ENCODE measurements at places on chromosomes 11 and 22. TPM values are rescaled to one million over a fixed set of nuclear protein-coding genes. Genes with fewer than 3 reads are reported as not detected.

The OR5P2 gene
- total RNA-seq = 0.62 TPM

DNA sequence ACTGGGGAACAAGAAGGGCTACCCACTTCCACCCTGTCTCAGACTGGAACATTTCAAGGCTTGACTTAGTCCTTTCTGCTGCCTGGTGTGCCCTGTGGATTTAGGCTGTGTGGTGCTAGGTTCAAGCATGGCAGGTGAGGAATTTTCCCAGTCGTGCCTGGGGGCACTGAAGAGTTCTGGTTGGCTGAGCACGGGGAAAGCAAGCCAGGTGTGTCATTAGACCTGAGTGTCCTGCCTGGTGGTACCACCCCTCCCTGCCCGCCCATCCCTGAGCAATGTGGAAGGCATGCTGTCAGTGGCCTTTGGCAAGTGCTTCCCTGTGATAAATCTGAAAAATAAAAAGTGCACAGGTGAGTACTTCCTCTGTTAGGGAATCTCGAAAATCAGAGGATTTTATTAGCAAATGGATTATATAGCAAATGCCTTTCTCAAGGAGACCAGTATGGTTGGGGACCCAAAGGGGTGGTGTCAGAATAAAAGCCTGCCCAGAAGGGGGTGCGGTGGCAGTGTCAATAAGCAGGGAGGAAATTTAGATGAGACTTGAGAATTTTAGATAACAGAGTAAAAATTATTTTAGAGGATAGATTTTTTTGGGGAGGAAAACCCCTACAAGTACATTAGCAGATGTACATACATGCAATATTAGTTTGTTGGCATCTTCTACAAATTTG is 22.8 kb downstream of the TEAD1 start:
- DNase-seq = no peak

- DNase-seq = no peak
Measured at GRCh38 chr11:2958251-2958650, 29.0 kb upstream of the PHLDA2 start.

The PGA3 gene
- 1.7 TPM for total RNA-seq

GRCh38 chr22:34236527-34236926 is 316.3 kb upstream of the LARGE1 start:
- DNase-seq = no peak

- no peak for DNase-seq
Measured at GRCh38 chr11:110374921-110375320, 54.8 kb upstream of the FDX1 start.

DNA sequence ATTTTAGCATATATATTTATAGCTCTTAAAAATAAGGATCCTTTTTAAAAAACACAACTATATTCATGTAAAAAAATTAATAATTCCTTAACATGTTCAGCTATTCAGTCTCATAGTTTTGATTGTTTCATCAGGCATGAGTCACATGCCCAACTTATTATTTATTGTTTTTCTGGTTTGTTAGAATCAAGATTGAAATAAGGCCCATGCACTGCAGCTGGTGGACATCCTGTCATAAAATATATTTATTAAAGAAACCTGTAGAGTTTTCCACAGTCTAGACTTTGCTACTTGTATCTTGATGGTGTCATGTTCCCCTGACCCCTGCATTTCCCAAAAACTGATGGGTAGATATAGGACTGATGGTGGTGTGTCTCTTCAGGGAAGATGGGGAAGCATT is 77.4 kb downstream of the PARVA start:
- DNase-seq = no peak

The SHANK2 gene
- 8.0 TPM for total RNA-seq

DNA sequence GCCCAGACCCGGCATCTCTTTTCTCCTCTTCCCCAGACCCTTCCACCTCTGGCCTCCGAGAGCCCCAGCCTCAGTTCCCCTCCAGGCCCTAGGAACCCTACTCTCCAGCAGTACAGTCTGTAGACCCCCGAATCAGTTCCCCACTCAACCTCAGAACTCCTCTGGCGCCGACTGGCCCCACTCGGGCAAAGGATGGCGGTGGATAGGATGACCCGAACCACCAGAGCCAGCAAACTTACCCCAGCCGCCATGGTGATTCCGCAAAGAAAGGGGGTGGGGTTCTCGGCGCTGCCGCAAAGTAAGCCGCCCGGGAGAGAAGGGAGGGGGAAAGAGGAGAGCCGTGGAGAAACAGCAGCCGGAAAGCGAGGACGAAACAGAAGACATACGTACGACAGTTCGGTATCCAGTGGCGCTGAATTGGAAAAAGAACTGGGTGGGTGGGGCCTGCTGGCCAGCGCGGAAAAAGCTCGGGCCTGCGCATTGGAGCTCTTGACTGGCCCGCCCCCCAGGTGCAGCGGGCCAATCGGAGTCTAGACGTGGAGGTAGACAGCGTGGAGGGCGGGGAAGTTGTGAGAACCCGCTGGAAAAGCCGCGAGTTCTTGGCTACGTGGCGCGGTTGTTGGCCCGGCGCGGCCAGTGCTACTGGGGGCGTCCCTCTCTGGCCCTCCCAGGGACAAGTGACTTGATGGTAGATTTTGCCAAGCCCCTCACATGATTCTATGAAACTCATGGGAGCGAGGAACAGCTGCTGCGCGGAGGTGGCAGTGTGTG is at the start of gene EEF1G:
Gene EEF1G (minus strand): TSS at position 300 of the 771 bp plus-strand sequence. CDS start 49 bp downstream, at position 251.
- peak; percentile 100 for DNase-seq

GRCh38 chr22:39666926-39667325 is 96.4 kb downstream of the CACNA1I start:
- no peak for DNase-seq

GRCh38 chr22:19086896-19087295 is 35.3 kb downstream of the DGCR2 start:
- DNase-seq = no peak

DNA sequence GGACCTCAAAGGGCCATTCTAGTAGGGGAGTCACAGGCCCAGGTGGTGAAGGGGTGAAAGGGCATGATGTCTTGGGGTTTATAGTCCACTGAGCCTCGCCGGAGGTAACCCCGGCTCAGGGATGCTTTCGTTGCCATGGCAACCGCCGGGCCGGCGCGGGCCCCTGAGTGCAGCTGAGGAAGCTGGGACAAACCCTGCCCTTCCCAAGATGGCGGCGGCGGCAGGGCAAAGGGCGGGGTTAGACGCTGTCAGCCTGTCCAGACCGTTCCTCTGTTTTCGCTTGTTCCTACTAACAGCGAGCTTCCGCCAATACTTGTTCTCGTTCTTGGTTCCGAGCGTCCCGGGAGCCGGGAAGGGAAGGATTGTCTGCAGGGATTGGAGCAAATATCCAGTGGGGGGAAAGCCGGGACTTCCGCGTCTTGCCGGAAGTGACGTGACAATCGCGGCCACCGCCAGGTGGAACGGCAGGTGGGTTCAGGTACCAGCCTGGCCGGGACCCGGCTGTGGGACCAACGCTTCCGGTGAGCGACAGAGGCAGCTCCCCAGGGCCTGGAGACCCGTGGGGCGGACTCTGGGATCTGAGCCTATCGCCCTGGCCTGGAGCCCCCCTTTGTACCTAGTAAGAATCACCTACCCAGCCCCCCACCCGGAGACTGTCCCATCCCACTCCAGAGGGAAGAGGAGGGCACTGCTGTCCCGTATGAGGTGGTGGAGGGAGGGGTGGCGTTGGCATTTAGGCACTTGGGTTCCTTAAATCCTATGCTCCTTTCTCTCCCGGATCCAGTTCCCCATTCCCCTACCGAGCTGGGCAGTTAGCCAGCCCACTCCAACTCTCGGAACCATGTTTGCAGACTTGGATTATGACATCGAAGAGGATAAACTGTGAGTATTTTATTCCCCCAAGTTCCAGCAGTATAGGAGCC is at the start of gene PICK1:
Gene PICK1 (plus strand): TSS at position 436 of the 923 bp plus-strand sequence. CDS start 406 bp downstream, at position 842.
- DNase-seq = peak; percentile 95

The CYB561A3 gene
- 55.8 TPM for total RNA-seq

- no peak for DNase-seq
Measured at GRCh38 chr22:39920134-39920743, 19.4 kb downstream of the GRAP2 start.

The DDTL gene
- 2.2 TPM for total RNA-seq

The BAIAP2L2 gene
- total RNA-seq = 8.8 TPM

DNA sequence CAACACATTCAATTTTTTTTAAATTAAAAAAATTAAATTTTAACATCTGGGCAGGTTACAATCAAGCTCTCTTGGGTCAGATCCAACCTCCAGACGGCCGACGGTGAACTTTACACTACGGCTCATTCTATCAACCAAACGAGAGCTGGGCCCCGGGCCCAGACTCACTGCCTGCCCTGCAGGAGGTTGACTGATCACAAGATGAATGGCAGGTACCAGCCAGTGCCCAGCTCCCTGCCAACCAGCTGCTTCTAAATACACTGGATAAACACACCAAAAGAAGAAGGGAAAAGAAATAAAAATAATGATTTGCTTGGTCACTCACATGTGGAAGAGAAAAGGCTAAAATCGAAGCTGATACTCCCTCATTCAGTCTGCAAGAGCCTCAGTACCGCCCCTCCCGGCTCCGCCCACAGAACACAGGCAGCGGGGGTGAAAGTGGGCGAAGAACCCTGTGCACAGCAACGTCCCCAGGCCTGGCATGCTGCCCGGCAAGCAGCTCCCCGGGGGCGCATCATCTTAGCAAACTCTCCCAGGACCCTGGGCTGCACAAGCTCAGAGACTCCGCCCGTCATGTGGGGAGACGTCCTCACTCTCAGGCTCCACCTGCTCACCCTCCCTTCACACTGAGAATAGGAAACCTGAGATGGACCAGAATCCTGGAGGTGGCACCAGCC is 303.4 kb downstream of the SHANK2 start:
- no peak for DNase-seq

GRCh38 chr11:17561526-17561925 is 14.5 kb downstream of the OTOG start:
- DNase-seq = no peak

DNA sequence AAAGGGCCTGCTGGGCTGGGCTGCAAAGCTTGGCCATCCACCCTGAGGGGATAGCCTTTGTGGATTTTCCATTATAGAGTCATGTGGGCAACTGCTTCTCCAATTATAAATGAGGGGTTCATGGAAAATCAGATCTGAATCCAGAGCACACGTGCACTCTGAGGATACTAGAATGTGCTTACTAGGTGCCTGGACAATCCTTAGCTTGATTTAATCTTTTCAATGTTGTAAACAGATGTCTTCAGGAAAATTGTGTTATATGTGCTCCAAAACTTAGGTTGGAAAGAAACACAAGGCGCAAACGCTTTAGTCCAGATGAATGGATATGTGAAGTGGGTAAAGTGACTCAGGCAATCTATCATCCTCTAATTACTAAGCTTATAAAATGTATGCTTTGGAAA is 92.0 kb downstream of the SLC17A6 start:
- no peak for DNase-seq

DNA sequence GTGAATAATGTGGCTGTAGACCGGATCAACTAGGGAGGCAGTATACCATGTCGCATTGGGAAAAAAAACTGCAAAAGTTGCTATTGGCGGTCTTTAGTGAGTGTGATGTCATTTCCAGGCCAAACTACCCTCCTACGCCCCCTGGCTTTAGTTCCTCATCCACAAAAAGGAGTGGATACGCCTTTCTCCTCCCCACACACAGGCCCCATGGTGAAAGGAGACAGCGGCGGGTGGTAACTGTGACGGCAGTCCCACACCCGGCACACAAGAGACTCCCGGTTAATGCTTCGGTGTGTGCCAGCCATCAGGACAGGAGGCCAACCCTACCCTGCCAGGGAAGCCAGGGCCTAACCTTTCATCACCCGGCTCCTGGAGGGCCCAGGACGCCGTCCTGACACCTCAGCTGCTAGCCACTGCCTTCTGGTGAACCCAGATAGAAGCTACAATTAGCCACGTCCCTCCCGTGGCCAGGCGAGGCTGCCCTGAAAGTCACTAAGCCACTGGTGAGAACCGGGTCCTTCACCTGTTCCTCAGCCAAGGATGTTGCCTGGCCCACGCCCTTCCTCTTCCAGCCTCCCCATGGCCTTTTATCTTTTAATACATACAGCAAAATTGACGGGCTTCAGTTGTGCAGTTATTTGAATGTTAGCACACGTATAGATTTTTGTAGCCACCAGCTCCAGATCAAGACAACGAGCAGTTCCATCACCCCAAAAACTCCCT is 10.8 kb downstream of the TP53I11 start:
- DNase-seq = no peak

- no peak for DNase-seq
Measured at GRCh38 chr11:24697522-24698111, 200.8 kb downstream of the LUZP2 start.

DNA sequence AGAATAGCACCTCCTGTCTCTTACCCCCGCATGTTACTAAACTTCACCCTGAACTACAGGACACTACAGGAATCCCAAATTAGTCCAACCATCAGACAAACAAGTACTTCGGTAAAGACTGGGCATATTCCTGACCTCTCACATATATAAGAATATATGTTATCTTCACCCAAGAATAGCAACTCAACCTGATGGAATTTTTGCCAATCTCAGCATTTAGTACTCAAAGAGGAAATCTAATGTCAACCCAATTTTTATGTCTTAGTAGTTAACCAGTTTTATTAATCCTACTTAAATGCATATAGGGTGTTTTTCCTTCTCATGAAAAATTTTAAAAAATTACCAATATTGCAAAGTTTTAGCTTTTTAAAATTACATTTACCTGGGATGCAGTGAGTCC is 26.2 kb downstream of the PGR start:
- no peak for DNase-seq

GRCh38 chr11:61994981-61995380 is 27.5 kb upstream of the FTH1 start:
- DNase-seq = no peak

The DNAJB7 gene
- total RNA-seq = 9.5 TPM

- DNase-seq = no peak
Measured at GRCh38 chr11:15665368-15665871, 550.7 kb downstream of the INSC start.

The AMOTL1 gene
- total RNA-seq = 17.1 TPM

DNA sequence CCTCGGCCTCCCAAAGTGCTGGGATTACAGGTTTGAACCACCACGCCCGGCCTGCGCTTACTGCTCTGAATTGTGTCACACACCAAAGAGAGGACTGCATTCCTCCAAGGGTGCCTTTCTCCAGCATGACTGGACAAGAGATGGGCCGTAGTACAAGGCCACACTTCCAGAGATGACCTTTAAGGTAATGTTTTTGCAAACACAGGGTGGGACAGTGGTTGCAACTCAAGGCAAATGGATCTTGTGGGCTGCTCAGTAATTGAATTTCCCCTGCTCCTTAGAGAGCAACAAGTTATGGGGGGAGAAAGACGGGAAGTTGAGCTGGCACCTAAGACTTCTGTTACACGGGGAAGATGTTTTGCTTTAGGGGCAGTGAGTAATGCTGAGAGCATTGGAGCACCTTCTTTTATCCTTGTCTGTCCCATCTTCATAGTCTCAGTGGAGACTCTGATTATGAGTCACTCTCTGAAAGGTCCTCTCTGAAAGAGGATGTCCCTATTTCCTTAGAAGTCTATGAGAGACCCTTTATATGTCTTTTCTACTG is 66.3 kb downstream of the C11orf91 start:
- no peak for DNase-seq

- DNase-seq = no peak
Measured at GRCh38 chr11:95187723-95188122, 43.3 kb downstream of the SESN3 start.

The TREH gene
- total RNA-seq = 0.62 TPM

Data from testis (tissue), 5 donors.